ENCODE measurements at places on chromosomes 7 and 10. TPM values are rescaled to one million over a fixed set of nuclear protein-coding genes. Genes with fewer than 3 reads are reported as not detected.

The NUTM2E gene
- polyA plus RNA-seq, result not detected

The PMS2 gene
- polyA plus RNA-seq, result 2.0 TPM

The ZCCHC24 gene
- polyA plus RNA-seq, result 6.6 TPM

The TEX47 gene
- polyA plus RNA-seq, result not detected

The SPDYE16 gene
- 0.61 TPM for polyA plus RNA-seq

The MAT1A gene
- 4.7 TPM for polyA plus RNA-seq

The KIF11 gene
- polyA plus RNA-seq, result 0.19 TPM

The GNAT3 gene
- not detected for polyA plus RNA-seq

The PNLIPRP2 gene
- 1,594 TPM for polyA plus RNA-seq

The RHOBTB1 gene
- polyA plus RNA-seq, result 4.0 TPM

The FIGNL1 gene
- 2.9 TPM for polyA plus RNA-seq

The ENO4 gene
- 0.15 TPM for polyA plus RNA-seq

The VPS41 gene
- polyA plus RNA-seq, result 10.0 TPM

The MSMB gene
- not detected for polyA plus RNA-seq

The NEUROG3 gene
- not detected for polyA plus RNA-seq

The GHRHR gene
- polyA plus RNA-seq, result 0.34 TPM

The CYP3A4 gene
- polyA plus RNA-seq, result 4.3 TPM

The TMEM176A gene
- polyA plus RNA-seq, result 66.9 TPM

The MEOX2 gene
- polyA plus RNA-seq, result 1.3 TPM

The HECW1 gene
- polyA plus RNA-seq, result 0.04 TPM

The DGKI gene
- 0.05 TPM for polyA plus RNA-seq

The ANKRD61 gene
- polyA plus RNA-seq, result not detected

The MRPS17 gene
- polyA plus RNA-seq, result 8.4 TPM

The MBL2 gene
- not detected for polyA plus RNA-seq

The CABCOCO1 gene
- 2.7 TPM for polyA plus RNA-seq

The OR13A1 gene
- 0.42 TPM for polyA plus RNA-seq

The MXI1 gene
- polyA plus RNA-seq, result 20.4 TPM

The VENTX gene
- 0.66 TPM for polyA plus RNA-seq

The SRRM3 gene
- polyA plus RNA-seq, result 7.6 TPM

The C1GALT1 gene
- polyA plus RNA-seq, result 3.2 TPM

The NUB1 gene
- polyA plus RNA-seq, result 23.6 TPM

The SEMA3D gene
- polyA plus RNA-seq, result 0.19 TPM
